Stimulated activated CD8-positive, alpha-beta memory T cell treated with anti-CD3 and anti-CD28 coated beads, Interleukin-4, amount 100 ng/mL, for 1 hour (primary cell): ENCODE measurements at places on chromosomes 7 and 10.

- no peak for DNase-seq
These were observed 458 bp downstream of the COX15 start for GRCh38 chr10:99731306-99732032.

GRCh38 chr10:77879710-77880109 is 46.8 kb downstream of the DLG5 start:
- no peak for DNase-seq

GRCh38 chr7:79820387-79820786 is 314.2 kb upstream of the GNAI1 start:
- no peak for DNase-seq

GRCh38 chr10:123759501-123760031 is 93.4 kb downstream of the GPR26 start:
- DNase-seq, result no peak

DNA sequence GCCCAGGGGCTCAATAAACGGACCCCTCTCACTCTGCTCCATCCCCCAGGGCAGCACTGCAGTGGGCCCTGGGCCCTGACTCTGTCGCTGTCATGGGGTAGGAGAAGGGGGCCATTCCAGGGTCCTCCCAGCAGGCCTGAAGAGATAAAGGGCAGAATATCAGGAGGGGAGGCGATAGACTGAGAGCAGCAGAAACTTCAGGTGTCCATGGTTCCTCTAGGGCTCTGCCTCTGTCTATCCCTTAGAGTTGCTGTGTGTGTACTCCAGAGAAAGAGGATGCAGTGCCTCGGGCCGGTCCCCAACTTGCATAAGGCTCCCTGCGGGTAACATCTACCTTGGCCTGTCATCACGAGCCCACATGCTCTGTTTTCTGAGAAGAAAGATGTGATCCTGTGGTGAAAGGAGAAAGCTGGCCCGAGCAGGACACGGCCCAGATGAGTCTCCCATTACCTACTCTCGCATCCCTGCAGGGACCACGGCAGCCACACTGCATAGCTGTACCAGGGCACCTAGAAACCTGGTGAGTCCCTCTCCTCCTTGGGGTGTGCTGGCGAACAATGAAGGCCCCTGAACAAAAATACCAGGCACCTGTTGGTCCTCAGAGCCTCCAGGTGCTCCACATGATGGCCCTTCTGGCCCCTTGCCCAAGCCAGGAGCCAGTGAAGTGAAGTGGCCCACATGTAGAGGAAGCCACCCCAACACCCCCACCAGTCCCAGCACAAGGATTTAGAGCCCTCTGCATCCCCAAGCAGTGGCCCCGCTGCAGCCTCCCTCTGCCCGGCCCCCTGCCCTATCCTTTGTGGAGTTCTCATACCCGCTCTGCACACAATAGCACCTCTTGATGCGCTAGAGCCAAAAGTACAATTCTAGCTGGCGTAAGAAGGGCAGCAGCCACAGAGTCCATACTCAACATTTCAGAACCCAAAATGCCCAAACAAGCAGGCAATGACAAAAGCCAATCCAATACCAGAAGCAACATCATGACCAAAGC is 106.8 kb downstream of the ARHGAP22 start:
- DNase-seq, result no peak

DNA sequence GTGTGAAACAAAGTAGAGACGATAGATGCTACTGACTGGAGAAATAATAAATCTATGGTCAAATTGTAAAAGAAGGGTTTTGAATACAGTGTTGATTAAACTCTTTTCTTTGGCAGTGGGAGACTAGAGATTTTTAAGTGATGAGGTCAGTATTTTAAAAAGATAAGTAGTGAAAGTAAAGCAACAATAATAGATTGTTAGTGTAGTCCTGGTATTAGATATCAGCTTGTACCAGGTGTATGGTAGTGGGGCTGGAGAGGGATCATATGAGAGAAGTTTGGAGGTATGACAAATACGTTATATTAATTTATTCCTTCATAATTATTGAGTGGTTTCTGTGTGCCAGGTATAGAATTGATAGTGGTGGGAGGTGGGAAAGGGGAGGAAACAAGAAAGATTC is 25.2 kb downstream of the PHTF2 start:
- no peak for DNase-seq

DNA sequence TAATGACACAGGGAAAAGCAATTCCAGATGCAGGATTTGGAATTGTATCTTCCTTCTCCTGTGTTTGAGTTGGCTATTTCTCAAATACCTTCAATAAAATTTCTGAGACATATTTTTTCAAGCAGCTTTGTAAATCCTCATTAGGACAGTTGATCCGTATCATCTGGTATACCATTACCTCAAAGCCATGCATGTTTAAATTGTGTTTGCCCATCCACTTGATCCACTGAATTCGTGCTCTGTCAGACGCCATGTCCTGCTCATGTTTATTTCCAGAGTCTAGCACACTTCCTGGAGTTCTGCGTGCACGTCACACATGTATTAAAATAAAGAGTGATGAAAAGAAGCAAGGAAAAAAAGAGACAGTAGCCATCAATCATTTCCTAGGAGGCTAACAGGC is 141.8 kb upstream of the CDC14C start:
- no peak for DNase-seq
